ENCODE measurements at places on chromosomes 5 and 9. TPM values are rescaled to one million over a fixed set of nuclear protein-coding genes. Genes with fewer than 3 reads are reported as not detected.

EXOSC3 gene
- total RNA-seq = 116 TPM

FRMD3 gene
- total RNA-seq = 0.37 TPM

PFN3 gene
- total RNA-seq = not detected

OCLN gene
- 0.10 TPM for total RNA-seq

TMEM161B gene
- total RNA-seq = 28.4 TPM

IFNA10 gene
- total RNA-seq = not detected

UNC5A gene
- total RNA-seq = not detected

FCHO2 gene
- total RNA-seq = 2.2 TPM

Measured in activated T-helper 1 cell treated with anti-CD3 and anti-CD28 coated beads, Interleukin-12 subunit alpha, Interleukin-12 subunit beta, Interleukin-2, Interleukin-4 antibody, amounts not matched to agents 30 ng/mL and 10 ng/mL and 1 ng/mL, durations not matched to agents 14 hours and 24 hours and 36 hours (primary cell).